ENCODE measurements at places on chromosomes 16 and 17.

- no peak for DNase-seq
Measured at GRCh38 chr17:81999976-82000802, 22.5 kb downstream of the CENPX start.

- peak; percentile 23 for DNase-seq
Measured at GRCh38 chr16:75415169-75415905, 18.0 kb downstream of the CFDP1 start.

DNA sequence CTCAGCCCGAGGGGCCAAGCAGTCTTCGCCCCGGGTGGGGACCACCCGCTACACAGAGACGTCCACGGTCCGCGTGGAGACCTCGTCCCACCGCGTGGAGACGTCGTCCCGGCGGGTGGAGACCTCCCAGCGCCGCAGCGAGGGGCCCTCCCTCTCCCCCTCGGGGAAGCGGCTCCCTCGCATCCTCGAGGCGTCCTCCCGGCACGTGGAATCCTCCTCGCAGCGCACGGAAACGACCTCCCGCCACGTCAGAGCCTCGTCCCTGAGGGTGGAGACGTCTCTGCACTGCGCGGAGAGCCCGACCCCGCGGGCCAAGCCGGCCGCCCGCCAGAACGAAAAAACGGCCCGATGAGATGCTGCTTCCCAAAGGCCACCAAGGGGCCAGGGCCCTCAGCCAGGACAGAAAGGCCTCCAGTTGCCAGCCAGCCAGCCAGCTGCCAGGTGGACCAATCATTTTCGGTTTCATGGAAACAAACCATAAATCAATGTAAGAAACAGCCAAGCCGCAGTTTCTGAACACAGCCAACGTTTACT lies 424 bp downstream of the C17orf100 start:
- DNase-seq: no peak

- no peak for DNase-seq
Measured at GRCh38 chr17:76050538-76051467, 21.5 kb downstream of the SRP68 start.

DNA sequence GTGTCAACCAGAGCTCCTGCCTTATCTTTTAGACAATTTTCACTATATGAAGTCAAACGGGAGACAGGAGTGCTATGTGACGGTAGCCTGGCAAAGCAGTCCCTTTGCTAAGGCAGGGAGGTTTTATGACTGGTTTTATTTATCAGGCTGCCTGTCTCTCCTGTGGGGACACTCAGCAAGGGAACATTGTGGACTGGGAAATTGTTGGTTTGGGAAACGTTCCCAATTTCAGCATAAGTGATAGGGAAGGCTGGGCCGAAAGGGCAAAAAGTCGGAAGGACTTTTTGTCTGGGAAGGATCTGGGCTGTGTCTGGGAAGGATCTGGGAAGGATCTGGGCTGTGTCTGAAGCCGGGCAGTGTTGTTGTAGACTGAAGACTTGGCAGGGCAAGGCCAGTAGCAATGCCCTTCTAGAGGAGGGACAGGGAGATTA lies 211.2 kb downstream of the PARN start:
- DNase-seq: no peak

- DNase-seq: no peak
Measured at GRCh38 chr16:14193316-14193871, 122.3 kb downstream of the MRTFB start.

GRCh38 chr16:9446471-9447194 lies 355.2 kb downstream of the HAPSTR1 start:
- no peak for DNase-seq

DNA sequence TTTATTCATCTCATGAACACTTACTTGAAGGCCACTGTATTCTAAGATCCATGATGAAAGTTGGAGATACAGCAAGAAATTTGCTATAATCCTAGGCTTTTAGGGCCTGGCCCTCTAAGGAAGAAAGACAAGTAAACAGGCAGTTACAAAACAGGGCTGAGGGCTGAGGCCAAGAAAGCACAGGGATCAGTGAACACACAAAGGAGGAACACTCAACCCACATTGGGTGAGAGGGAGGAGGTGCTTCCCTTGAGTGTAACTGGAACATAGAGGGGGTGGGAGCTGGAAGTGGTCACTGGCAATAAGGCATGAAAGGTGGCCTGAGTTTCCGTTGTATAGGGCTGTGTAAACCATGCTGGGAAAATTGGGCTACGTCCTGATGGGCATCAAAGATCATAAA lies 112.2 kb downstream of the ZNF18 start:
- DNase-seq: no peak

- DNase-seq: no peak
Measured at GRCh38 chr16:54947616-54948015, 17.0 kb downstream of the IRX5 start.

DNA sequence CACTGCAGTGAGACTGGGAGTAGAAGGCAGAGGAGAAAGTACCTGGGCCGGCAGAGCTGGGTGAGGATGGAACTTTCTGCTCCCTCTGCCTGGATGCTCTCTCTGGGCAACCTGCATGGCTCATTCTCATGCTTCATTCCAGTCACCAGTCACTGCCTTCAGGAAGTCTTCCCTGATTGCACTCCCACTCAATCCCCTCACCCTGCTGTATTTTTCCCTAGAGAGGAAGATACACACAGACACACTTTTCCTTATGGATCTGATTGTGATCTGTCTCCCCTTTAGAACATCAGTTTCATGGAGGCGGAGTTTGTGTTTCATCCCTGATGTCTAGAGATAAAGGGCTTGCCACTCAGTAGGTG lies 44.9 kb downstream of the MEAK7 start:
- DNase-seq: no peak

- peak; percentile 18 for DNase-seq
Measured at GRCh38 chr16:57284209-57284951, at the start of gene PLLP. PLLP (minus strand) TSS chr16:57284672; CDS start chr16:57284540, 132 bp downstream.

DNA sequence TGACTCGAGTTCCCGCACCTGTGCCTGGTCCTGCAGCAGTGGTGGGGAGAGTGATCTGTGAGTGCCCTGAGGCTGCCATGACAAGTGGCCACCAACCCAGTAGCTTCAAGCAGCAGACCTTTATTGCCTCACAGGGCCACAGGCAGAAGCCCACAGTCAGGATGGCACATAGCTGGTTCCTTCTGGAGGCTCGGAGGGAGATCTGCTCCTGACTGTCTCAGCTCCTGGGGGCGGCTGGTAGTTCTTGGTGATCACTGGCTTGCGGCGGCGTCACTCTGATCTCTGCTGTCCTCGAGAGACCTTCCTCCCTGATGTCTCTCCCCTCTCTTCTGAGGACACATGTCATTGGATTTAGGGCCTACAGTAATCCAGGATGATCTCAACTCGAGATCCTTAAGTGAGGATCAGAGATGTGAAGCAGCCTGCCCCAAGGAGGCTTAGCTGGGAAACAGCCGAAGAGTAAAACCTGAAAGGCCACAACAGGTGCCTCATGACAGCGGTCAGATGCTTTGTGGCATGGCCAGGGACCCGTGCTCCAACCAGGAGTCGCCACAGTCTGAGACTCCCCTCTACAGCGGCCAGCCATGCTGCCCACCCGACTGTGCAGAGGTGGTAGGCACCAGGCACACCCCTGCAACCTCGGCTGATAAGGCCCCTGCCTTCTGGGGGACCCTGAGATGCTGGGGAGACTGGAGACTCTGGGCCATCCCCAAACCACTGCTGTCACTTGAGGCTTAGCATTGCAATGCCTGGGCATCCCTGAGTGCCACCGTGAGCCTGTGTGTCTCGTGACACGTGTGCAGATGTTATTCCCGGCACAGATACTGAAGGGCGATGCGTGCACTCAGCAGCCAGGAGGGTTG lies 30.0 kb upstream of the SLC38A10 start:
- no peak for DNase-seq

- no peak for DNase-seq
Measured at GRCh38 chr17:48552466-48553189, 7.7 kb upstream of the HOXB2 start.

DNA sequence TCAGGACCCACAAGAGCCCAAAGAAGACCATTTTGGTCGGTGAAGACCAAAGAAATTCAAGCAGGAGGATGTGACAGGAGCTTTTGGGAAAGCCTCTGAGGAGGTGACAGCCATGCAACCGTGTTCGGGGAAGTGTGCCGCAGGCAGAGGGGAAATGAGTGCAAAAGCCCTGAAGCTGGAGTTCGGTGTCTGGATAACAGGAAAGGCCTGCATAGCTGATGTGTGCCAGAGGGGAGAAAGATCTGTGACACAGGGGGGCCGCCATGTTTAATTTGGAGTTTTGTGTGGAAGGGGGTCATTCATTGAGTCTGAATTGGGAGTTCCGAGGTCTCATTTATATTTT lies 870 bp upstream of the ZC3H7A start:
- DNase-seq: no peak

- DNase-seq: no peak
Measured at GRCh38 chr16:9950658-9951057, 231.6 kb downstream of the GRIN2A start.

DNA sequence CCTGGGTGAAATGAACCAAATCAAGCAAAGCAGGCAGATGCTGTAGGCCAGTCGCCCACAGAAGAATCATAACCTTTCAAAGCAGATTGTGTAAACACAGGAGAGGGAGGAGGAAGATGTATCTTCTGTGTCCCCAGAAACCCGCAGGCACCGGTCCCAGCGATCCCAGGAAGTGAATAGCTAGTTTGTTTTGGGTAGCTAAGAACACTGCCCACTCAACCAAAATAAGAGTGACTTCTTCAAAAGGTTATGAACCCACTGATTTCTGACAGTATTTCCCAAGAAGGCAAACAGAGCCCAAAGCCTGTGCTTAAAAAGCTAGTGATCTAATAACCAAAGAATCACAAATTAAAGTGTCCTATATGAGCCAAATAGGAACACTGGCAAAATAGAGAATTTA lies 67.8 kb downstream of the GRIN2A start:
- no peak for DNase-seq

GRCh38 chr17:65487161-65487560 lies 74.3 kb downstream of the AXIN2 start:
- DNase-seq: no peak

DNA sequence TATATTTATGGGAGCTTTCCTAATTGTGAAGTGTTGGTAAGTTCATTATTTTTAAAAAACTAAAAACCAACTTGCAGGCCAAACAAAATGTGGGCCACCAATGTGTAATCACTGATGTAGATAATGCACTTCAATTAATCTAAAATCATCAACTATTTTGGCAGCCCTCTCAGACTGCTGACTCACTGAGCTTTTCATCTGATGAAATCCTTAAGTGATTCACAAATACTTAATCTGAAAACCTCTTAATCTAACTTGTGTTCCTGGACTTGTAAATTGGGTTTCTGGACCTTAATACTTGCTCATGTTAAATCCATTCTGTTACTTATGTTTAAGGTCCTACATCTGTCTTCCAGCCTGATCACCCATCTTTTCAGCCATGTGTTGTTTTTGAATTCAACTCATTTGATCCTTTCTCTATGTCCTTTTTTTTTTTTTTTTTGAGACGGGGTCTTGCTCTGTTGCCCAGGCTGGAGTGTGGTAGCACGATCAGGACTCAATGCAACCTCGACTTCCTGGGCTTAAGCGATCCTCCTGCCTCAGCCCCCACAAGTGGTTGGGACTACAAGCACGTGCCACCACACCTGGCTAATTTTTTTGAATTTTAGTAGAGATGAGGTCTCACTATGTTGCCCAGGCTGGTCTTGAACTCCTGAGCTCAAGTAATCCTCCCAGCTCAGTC lies 39.0 kb downstream of the PRKCB start:
- no peak for DNase-seq

- no peak for DNase-seq
Measured at GRCh38 chr16:57179215-57179828, 6.5 kb downstream of the PSME3IP1 start.

DNA sequence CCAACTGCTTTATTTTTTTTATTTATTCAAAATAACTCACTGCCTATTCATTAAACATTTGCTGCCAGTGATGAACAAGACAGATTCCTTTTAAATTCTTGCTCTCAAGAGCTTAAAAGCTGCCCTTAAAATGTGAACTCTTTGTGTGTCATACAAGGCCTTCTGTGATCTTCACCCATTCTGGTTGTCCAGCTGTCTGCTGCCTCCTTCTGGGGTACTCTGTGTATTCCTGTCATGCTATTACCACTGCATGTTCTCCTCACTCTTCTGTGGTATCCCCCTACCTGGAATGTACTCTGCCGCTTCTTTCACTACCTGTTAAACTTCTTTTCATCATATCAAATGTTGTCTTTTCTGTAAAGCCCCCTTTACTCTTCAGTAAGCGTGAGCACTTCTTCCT lies 165.8 kb downstream of the CHD9 start:
- no peak for DNase-seq

- DNase-seq: no peak
Measured at GRCh38 chr16:67917140-67917851, 14.4 kb downstream of the CTRL start.

DNA sequence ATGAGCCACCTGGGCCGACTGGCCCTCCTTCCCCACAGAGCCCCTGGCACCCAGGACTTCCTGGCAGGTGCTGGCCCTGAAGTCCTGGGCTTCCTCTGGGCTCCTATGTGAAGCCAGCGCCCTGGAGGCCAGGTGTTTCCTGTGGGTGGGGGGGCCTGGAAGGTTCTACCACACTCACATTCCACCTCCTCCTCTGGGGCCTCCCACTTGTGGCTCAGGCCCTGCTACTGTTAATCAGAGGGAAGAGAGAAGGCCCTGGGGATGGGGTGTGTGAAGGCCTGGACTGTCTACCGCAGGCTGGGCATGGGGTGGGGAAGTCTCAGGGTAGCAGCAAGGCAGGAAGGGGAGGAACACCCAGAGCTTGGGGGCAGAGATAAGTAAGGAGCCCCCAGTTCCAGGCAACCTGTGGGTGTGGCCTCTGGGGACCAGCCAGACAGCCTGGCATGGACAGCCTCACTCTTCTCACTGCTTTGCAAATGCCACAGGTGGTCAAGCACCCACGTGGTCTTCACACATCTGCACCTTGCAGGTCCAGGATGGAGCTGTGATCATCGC lies 111.9 kb upstream of the TNRC6C start:
- no peak for DNase-seq

DNA sequence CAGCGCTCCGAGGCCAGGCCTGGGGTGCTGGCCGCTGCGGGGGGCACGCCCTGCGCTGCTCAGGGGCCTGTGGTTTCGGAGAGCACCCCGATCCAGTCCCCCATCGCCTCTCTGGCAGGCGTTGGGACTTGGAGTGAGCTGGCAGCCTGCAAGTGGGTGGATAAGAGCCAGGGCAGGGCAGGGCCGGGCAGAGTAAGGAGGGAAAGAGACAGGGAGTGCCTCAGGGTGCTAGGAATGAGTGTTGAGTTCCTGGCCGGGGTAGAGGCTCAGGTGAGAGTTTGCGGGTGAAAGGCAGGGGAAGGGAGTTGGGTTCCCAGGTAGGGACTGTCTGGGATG lies 1.3 kb downstream of the CDH13 start:
- DNase-seq: no peak

GRCh38 chr17:83057397-83057761 lies 22.0 kb upstream of the METRNL start:
- no peak for DNase-seq

DNA sequence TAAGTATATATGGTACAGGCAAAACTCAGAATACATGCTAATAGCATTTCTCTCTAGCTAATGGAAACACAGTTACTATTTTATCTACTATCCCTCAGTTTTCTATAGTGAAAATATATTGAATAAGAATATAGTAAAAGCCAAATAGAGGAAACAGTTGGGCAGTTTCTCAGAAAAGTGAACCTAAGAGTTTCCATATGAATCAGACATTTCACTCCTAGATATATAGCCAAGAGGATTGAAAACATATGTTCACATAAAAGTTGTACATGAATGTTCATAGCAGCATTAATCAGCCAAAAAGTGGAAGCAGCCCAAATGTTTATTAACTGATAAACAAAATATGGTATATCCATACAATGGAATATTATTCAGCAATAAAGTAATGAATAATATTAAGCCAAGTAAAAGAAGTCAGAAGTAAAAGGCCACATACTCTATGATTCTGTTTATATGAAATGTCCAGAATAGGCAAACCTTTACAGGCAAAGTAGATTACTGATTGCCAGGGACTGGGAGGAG lies 134.6 kb downstream of the CYB561 start:
- DNase-seq: no peak

- DNase-seq: no peak
Measured at GRCh38 chr17:79645022-79645776, 34.3 kb upstream of the RBFOX3 start.
